ENCODE measurements at places on chromosomes 3 and 15.

GRCh38 chr3:159964166-159964973 is 24.3 kb upstream of the IL12A start:
- DNase-seq, result no peak

GRCh38 chr3:56771376-56771775 is 30.4 kb downstream of the ARHGEF3 start:
- DNase-seq, result no peak

- DNase-seq, result no peak
These were observed 237.9 kb downstream of the ZMAT3 start for GRCh38 chr3:178833695-178834094.

GRCh38 chr15:69597061-69597592 is 144.5 kb downstream of the RPLP1 start:
- no peak for DNase-seq

DNA sequence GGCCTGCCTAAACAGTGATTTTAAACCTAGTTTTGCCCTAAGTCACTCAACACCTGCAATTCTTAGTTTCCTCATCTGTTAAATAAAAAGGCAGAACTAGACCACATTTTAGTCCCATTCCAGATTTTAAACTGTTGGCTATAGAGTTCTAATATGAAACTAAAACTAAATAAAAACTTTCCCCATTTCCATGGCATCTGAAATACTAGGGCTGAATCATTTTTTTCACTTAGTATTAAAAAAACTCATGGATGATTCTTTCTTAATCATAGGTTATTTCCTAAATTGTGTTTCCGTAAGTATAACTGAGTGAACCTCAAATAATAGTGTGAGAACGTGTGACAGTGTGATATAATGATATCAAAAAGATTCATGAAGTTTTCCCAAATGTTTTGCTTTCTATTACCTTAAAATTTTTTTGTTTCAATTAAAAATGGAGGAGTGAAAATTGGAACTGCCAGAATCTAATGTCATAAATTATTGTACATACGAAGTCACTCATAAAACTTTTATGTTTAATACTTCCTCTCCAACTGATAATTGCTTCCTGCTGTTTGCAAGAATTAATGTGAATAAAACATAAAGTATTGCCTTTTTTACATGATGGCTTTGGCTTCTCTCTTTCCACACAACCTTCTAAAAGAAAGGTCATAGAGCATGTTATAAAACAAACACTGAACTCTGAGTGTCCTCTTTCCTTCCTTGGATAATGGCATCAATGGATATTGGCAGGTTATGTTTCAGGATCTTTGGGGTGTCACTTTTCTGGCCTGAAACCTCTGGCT is 315.1 kb upstream of the MME start:
- DNase-seq, result no peak

GRCh38 chr3:125281381-125281780 is 68.8 kb upstream of the SLC12A8 start:
- DNase-seq, result no peak

DNA sequence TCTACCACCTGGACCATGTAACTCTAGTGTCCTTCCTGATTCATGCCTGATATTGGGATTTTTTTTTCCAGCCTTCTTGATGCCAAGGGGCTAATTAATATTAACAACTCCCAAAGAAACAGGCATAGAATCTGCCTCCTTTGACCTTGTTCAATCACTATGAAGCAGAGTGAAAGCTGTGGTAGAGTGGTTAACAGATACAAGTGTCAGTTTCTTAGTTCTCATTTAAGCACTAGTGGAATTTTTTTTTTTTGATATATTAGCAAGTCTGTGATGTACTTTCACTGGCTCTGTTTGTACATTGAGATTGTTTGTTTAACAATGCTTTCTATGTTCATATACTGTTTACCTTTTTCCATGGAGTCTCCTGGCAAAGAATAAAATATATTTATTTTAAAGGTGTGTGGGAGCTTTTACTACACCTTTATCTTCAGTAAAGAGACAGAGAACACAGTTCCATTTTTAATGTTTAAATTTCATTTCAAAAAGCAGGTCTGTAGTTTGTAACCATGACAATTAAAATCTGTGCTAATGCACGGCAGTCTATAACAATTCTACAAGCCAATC is 67.1 kb downstream of the TOP2B start:
- DNase-seq, result no peak

GRCh38 chr3:131417751-131418150 is 36.2 kb downstream of the NUDT16 start:
- DNase-seq, result no peak

DNA sequence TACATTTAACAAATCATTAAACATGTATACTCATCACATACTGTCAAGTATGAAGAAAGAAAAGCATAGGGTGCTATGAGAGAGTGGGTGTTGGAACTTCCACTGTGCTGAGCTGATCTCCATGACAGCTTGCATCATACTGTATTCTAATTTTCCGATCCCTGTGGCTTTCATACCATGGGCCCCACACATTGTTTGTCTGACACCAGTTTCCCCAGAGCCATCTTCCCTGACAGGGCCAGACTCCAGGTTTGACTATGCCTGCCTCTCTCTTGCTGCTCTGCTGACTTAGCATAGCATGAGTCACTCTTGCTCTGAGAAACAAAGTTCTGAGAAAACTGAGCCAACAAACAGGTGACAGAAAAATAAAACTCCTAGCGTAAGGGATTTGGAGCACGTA is 37.0 kb upstream of the CASR start:
- DNase-seq, result no peak

GRCh38 chr3:21898316-21898715 is 147.3 kb upstream of the ZNF385D start:
- no peak for DNase-seq

- no peak for DNase-seq
These were observed 5.9 kb upstream of the EDEM1 start for GRCh38 chr3:5181469-5182141.

DNA sequence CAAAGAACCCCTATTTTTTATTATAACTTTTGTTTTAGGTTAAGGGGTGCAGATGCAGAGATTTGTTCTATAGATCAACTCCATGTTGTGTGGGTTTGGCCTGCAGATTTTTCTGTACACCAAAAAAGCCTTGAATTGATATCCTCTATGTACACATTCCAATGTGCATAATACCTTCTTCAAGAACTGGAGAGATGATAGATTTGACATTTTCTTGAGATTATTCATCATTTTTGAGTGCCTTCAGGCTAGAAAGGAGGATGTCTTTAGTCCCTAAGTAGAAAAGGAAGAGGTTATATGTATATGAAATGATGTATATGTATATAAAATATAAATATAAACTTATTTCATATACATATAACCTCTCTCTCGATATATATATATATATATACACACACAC is 1190.0 kb upstream of the ALCAM start:
- DNase-seq, result no peak

DNA sequence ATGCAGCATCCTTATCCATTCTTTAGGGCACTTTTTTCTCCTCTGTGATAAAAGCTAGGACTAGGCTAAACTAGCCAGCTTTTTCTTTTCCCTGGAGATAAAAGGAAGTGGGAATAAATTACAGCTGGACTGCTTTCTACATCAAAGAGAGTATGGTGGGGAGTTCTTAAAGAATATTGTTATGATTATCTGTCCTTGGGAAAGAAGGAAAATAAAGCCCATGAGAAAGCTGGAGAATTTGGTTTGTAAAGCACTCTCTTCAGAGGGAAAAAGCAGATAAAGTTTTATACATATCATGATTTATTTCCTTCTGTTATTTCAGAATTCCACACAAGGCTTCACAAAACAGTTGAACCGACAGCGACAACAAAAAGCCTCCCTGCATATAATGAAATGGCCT is 923.0 kb downstream of the DIPK2A start:
- DNase-seq, result no peak

DNA sequence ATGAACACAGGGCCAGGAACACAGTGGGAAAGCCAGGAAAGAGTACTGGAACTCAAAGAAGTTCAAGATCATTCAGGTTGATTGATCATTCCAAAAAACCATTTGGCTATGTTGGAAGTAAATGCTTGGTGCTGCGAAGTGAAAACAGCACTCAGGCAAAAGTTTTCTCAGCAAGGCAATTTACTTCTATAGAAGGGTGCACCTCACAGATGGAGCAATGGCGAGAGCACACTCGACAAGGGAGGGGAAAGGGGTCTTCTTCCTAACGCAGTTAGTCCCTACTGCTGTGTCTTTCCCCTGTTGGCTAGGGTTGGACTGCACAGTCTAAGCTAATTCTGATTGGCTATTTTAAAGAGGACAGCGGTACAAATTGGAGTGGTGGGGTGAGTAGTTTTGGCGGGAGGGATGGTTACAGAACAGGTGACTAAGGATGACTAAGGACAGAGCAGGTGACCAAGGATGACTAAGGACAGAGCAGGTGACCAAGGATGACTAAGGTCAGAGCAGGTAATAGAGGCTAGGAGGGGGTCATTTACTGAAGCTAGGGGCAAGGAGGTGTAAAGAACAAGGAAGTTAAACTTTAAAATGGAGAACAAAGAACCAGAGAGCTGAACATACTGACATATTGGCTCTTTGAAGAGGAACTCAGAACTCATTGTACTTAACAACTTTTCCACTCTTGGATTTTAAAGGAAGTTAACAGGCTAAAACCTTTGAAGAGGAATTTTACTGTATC is 43.3 kb downstream of the HOMER2 start:
- no peak for DNase-seq

DNA sequence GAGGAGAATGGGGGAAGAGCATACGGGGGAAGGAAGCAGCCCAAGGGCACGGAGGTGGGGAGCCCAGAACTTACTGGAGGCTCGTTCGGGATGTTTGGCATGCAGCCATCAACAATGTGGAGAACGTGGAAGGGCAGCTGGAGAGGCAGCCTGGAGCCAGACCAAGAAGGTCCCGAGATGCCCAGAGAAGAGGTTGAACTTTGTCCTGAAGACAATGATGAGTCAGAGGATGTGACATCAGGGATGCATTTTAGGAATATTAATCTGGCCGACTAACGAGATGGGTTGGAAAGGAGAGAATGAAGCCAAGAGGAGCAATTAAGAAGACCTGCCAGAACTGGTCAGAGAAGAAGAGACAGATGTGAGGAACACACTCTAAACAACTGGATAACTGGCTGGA is 98.2 kb downstream of the SRGAP3 start:
- DNase-seq, result no peak

GRCh38 chr15:49427372-49427771 is 4.3 kb downstream of the FGF7 start:
- DNase-seq, result no peak

DNA sequence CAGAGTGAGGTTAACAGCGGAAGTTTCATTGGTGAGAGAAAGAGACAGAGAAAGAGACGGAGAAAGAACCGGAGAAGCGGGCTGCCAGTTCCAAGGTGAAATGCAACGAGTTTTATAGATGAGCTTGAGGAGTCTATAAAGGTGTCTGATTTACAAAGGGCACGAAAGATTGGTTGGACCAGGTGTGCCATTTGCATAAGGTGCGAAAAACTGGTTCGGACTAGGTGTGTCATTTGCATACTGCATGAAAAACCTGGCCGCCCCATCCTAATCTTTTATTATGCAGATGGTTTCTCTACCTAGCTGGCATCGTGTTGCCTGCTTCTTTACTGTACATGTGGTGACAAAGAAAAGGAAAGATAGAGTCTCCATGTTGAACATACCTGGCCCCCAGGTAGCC is 253.8 kb upstream of the IGF1R start:
- DNase-seq, result no peak

DNA sequence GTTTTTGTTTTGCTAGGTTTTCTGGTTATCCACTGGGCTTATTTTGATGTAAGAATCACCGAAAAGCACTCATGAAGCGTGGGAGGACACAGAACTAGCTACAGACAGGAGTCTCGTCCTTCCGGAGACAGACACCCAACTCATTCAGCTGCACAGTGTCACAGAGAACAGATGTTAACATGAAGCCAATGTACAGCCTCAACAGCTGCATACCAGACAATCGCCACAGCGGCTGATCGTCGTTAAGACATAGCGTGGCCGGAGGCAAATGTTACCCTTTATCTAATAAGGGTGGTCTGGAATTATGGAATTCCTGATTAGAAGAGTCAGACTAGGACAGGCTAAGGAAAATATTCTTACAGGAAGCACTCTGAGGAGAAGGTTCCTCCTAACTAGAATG is 1.1 kb upstream of the PYGO1 start:
- DNase-seq, result no peak

DNA sequence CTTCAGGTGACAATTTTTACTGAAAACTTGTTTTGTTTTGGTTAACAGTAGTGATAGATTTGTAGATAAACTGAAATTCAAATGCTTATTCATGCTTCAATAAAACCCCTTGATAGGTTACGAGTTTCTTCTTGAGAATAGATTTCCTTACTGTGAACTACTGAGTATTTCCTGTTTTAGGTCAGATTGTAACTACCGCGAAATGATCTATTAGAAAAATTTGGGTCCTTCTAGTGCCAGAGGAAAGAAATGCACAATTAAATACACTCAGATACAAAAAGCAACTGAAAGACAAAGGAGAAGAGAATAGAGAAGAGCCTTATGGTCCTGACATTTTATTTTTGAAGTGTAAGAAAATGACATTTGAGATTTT is 251.7 kb upstream of the TBL1XR1 start:
- no peak for DNase-seq

GRCh38 chr15:68432441-68433064 is 590 bp upstream of the ITGA11 start:
- no peak for DNase-seq

DNA sequence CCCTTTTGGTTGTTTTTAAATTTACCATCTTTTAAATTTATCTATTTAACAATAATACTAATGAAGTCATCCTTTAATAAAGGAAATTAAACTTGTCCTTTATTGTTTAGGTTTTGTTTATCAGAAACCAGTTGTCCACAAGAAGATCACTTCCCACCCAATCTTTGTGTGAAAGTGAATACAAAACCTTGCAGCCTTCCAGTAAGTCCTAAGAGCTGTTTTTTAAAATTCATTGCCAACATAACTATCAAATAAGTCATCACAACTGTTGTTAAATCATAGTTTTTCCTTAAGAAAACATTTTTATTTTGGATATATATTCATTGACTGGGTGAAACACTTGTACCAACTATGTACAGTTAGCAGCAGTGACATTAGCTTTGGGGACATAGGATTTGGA is 59.4 kb downstream of the CALML4 start:
- no peak for DNase-seq

- DNase-seq, result no peak
These were observed 1.8 kb downstream of the CCRL2 start for GRCh38 chr3:46408853-46409252.

Measured in NCI-H1048 (cell line).